ENCODE measurements at places on chromosomes 4 and X. TPM values are rescaled to one million over a fixed set of nuclear protein-coding genes. Genes with fewer than 3 reads are reported as not detected.
A peak's percentile ranks its signal among the peaks of the same experiment; 100 is the strongest.

DNA sequence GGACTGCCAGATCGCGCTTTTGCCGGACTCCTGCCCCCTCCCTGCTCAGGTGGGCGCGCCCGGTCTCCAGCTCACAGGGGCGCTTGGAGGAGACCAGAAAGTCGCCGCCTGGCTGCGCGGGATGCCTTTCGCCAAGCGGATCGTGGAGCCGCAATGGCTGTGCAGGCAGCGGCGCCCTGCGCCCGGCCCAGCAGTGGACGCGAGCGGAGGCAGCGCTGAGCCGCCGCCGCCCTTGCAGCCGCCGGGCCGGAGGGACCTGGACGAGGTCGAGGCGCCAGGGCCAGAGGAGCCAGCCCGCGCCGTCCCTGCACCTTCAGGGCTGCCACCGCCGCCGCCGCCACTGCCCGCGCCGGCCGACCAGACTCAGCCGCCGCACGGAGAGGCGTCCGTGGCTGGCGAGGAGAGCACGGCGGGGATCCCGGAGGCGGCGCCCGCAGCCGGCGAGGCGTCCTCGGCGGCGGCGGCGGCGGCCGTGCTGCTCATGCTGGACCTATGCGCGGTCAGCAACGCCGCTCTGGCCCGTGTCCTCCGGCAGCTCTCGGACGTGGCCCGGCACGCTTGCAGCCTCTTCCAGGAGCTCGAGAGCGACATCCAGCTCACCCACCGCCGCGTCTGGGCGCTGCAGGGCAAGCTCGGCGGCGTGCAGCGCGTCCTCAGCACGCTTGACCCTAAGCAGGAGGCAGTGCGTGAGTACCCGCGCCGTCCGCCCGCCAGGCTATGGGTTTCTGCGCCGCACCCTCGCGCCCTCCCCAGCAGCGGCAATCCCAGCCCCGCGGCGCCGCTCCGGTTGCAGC, 834 bp downstream of the NHS start:
- peak; percentile 12 for ATAC-seq

DNA sequence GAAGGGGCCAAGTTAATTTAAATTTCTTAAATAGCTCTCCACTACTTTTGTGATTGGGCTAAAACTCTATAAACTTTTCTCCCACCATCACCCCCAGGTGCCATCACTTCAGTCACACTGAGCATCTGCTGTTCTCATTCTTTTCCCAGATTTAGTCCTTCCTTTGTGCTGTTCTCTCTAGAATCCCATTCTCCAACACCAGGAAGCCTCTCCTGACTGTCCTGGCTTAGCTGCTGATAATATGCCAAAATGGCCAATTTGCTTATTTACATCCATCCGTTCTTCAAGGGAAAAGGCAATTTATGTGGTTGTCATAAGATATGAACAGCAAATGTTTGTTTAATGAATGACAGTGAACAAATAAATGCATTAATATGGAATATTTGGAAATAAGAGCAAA, 44.1 kb downstream of the FGFBP1 start:
- ATAC-seq, result no peak

DNA sequence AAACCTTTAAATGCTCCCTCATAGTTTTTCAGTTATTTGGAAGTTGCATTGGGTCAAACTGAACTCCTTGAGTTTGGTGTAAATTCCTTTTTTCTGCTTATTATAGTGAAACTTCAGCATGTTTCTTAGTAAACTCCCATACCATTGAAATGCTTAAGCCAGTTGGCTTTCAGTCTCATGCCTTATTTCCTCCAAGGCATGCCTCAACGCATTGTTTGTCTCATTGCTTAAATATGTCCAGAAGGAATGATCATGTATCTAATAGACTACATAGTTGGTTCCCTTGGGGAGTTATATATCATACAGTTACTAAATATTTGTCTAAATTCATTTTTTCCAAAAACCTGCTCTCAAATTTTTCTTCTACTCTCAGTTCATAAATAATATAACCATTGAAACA, 114.0 kb downstream of the STOX2 start:
- ATAC-seq, result peak; percentile 67

Gene RGS12
- 50.7 TPM for total RNA-seq

Gene POU3F4
- total RNA-seq, result not detected

- ATAC-seq, result no peak
These were observed 135.0 kb downstream of the AMMECR1 start for GRCh38 chrX:110182865-110183264.

DNA sequence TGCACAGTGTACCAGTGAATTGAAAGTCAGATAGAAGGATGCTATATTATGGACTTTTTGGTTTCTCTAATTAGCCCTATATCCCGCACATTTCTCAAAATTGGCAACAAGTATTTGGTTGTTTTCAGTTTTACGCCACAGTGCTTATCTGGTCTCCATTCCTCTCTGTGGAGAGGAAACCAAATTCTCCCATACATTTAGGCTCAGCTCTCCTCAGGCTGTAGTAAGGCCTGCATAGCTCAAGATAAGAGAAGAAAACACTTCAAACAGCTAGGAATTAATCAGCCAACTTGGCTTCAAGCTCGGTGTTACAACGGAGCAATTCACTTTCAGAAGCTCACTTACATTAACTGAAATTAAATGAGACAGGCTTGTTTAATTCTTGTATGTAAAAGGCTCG, 263.2 kb downstream of the PDHA2 start:
- no peak for ATAC-seq

Gene LGI2
- total RNA-seq, result 0.20 TPM

- ATAC-seq, result peak; percentile 61
These were observed 1.7 kb upstream of the SPARCL1 start for GRCh38 chr4:87530868-87531267.

DNA sequence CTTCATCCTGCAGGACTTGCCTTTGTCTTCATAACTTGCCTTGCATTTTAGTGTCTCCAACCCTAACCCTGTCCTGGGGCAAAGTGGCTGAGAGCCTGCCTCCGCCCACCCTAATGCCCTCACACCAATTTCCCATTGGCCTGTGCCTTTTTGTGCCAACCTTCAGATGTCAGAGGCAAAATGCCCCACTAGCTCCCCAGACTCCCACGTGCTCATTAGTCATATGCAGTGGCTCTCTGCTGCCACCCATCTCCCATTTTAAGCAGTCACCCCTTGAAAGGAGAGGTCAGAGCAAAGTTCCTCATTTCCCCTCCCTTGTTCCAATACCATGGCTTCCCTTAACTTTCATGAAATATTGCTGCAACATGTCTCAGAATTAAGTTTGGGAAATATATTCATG, 74.8 kb upstream of the PASD1 start:
- ATAC-seq, result peak; percentile 29

DNA sequence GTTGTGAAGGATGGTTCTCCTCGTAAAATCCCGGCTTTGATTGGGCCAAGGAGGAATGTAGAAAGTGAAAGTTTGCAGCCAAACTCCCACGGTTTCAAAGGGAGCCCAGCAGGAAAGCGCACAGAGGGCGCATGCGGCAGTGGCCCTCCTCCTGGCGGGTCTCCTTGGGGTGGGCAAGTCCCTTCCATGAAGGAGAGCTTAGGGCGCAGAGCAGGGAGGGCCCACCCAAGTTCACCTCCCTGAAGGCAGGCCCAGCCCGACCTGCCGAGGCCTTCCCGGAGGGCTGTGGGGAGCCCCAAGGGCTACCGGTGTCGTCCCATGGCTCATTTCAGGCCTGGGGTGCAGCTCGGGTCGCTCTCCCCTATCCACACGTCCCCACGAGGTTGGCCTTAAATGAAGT, 2.0 kb downstream of the PDZD4 start:
- no peak for ATAC-seq

DNA sequence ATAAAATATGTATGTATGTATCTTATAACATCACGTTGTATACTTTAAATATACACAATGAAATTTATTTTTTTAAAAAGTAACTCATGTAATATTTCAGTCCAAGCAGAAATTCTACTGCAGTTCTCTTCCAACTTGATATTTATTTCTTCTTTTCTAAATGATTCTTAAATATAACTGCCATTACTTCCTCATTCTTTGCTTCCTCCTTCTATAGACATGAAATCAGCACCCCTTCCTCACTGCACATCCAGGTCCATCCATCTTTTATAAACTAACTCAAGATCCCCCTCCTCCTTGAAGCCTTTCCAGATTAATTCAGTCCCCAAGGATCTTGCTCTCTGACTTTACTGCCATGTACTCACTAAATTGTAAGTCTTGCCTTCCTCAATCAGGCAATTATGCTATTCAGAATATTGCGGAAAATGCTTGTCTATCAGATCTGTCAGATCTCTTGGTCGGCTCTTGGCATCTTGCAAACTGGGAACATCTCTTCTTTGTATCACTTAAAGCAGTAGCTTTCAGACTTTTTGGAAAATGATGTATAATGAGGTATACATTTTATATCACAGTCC, 3.7 kb downstream of the GPRIN3 start:
- no peak for ATAC-seq

GRCh38 chr4:102554482-102554881, 53.3 kb downstream of the NFKB1 start:
- ATAC-seq, result no peak

Gene SPOCK3
- total RNA-seq, result not detected

GRCh38 chr4:146073517-146073916, 102.0 kb upstream of the LSM6 start:
- ATAC-seq, result no peak

GRCh38 chrX:53088136-53088974, 5.6 kb upstream of the KANTR start:
- peak; percentile 85 for ATAC-seq

GRCh38 chr4:107725281-107725859, 5.3 kb upstream of the PAPSS1 start:
- ATAC-seq, result no peak

Gene EDA
- 1.5 TPM for total RNA-seq

Gene SYN1
- total RNA-seq, result 0.16 TPM

Gene GLUD2
- 0.52 TPM for total RNA-seq

- ATAC-seq, result no peak
These were observed 7.3 kb downstream of the PPA2 start for GRCh38 chr4:105466580-105466979.

- ATAC-seq, result no peak
These were observed 4.4 kb downstream of the ADRA2C start for GRCh38 chr4:3770323-3771163.

Gene RPS6KA6
- 0.96 TPM for total RNA-seq

DNA sequence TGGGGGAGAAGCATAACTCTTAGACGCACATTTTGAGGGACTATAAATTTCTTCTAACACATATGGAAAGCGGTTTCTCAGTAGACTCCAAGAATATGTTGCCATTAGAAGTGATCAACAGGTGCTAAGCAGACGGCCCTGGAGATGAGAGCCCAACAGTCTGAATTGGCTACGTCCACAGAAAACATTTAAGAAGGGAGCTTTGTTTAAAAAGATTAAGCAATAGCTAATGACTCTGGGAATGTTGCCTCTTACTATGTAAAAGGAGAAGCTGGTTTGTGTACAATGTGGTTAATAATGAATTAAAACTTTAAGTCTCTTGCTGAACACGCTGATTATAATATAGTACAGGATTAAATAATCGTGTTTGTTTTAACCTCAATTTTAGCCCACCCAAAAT, 399.5 kb downstream of the SMARCA1 start:
- ATAC-seq, result no peak

Gene CT45A3
- total RNA-seq, result not detected

Data from esophagus mucosa (tissue), 1 donor.